GM04503 (cell line): ENCODE measurements at places on chromosomes 12 and 14.
A peak's percentile ranks its signal among the peaks of the same experiment; 100 is the strongest.

GRCh38 chr12:67562513-67563287 lies 85.8 kb upstream of the DYRK2 start:
- DNase-seq: no peak

- DNase-seq: no peak
Measured at GRCh38 chr12:81819991-81820633, 61.0 kb upstream of the PPFIA2 start.

DNA sequence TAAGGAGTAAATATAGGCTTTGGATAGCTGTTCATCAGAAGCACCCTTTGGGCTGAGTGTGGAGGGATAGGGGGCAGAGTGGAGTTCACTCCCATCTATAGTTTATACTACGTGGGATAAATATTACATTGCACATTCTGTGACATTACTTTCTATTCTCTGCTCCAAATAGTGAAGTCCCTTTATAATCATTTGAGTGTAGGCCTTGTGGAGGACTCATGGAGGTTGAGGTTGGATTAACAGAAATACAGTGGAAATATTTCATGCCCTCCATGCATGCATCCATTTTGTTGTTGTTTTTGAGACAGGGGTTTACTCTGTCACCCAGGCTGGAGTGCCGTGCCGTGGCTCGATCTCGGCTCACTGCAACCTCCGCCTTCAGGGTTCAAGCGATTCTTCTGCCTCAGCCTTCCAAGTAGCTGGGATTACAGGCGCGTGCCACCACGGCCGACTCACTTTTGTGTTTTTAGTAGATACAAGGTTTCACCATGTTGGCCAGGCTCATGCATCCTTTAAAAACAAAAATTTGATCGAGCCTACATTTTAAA lies 1.4 kb downstream of the CHPT1 start:
- DNase-seq: no peak

GRCh38 chr14:72516936-72517700 lies 376.8 kb downstream of the DPF3 start:
- DNase-seq: peak; percentile 54

GRCh38 chr12:58588770-58589169 lies 331.5 kb downstream of the LRIG3 start:
- DNase-seq: no peak

DNA sequence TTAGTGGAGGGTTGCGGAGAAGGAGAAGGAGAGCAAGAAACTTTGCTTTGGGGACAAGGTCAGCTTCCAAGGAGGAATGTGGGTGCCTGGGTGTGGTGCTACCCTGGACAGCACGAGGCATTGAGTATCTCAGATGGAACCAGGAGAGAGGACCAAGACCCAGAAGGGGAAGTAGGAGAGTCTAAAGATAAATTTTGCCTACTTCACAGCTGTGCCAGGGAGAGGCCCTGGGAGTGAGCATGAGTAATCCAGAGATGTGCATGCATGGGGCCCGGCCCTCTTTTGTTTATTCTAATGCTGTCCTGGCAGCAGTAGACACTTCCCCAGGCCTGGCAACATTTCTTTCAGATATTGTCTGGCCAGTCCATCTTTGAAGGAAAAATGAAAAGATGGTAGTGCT lies 49.5 kb upstream of the GNPNAT1 start:
- no peak for DNase-seq

DNA sequence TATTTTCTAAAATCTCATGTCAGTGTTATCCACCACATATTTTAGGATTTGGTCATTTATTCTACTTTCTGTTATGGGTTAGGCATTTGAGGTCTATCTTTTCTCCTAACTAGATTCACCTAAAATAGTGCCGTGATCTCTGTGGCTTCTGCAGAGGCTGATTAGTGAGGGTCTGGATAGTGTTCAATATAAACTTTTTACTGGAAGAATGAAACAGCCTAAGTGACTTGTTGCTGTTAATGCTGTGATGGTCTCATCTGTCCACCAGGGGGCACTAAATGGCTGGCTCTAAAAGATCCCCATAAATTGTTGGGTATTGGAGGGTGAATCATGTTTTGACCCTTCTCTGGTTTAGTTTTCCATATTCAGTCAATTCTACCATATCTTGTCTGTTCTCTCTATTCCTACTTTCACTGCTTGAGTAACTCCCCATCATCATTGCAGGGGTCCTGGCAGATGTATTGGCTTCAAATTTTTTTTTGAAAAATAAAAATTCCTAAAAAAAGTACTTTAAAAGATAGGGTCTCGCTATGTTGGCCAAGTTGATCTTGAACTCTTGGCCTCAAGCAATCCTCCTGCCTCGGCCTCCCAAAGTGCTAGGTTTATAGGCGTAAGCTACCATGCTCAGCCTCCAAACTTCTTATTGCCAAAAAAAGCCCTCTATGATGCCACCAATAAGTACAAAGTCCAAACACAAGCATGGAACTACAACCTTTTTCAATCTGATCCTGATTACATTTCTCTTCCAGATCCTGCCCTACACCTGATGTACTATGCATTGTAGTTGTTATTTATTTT lies 6.9 kb downstream of the PABPN1 start:
- no peak for DNase-seq

GRCh38 chr12:91249054-91249453 lies 66.4 kb upstream of the DCN start:
- no peak for DNase-seq

- DNase-seq: no peak
Measured at GRCh38 chr12:114762490-114763110, 78.6 kb upstream of the TBX3 start.

DNA sequence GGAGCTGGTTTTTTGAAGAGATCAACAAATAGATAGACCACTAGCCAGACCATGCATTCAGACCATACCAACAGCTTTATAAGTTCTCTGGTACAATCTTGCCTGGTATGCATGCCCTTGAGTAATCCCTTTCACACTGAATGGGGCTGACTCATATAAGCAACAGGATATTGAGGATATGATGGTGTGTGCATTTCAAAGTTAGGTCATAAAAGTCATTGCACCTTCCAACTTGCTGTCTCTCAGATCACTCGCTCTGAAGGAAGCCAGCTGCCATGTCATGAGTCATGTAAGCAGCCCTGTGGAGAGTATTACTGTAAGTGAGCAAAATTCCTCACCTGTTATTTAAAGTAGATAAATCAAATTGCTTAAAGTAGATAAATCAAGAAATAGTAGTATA lies 45.0 kb upstream of the OR6J1 start:
- DNase-seq: peak; percentile 49

GRCh38 chr14:103512701-103513611 lies 9.7 kb downstream of the CKB start:
- DNase-seq: peak; percentile 76

GRCh38 chr12:22916815-22917214 lies 291.8 kb downstream of the ETNK1 start:
- DNase-seq: no peak

GRCh38 chr12:49969027-49969426 lies 3.7 kb upstream of the AQP6 start:
- no peak for DNase-seq
